ENCODE measurements at places on chromosomes 7 and 10. TPM values are rescaled to one million over a fixed set of nuclear protein-coding genes. Genes with fewer than 3 reads are reported as not detected.

TFR2 gene
- total RNA-seq: 13.2 TPM

RSU1 gene
- total RNA-seq: 37.6 TPM

CDK1 gene
- total RNA-seq: 0.56 TPM

SYT15B gene
- total RNA-seq: 0.76 TPM

PDE1C gene
- 71.8 TPM for total RNA-seq

ST8SIA6 gene
- total RNA-seq: 3.2 TPM

ERVW-1 gene
- not detected for total RNA-seq

NXPH1 gene
- 16.6 TPM for total RNA-seq

LRRC61 gene
- total RNA-seq: 9.3 TPM

DNA sequence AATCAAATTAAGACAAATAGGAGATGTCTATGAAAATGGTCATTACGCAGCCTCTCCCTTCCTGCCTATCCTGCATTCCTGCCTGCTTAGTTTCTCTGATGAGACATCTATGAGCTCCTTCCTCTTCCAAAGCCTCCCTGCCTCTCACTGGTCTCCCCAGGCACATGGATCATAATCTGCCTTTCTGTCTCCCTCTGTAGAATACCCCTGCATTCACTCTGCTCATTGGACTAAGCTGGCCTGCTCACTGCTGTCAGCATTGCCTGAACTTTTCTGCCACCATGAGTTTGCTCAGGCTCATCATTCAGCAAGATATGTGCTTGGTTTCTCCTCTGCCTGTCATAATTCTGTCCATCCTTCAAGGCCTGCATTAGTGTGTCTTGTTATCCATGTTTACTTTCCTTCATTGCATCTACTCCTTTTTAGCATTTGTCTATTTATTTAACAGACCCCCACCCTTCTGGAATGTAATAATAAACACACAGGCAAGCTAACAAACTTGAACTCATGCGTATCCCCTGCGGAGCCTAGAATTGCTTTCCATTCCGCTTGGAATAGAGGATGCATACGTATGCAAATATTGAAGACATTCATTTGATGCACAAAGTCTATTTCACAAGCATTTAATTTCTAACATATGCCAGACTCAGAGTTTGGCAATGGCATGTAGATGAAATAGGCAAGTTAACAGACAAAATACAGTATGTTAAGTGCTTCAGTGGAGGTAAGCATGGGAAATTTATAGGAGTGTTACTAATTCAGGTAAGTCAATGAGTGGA is 88.3 kb downstream of the PTPRZ1 start:
- DNase-seq: no peak

DNA sequence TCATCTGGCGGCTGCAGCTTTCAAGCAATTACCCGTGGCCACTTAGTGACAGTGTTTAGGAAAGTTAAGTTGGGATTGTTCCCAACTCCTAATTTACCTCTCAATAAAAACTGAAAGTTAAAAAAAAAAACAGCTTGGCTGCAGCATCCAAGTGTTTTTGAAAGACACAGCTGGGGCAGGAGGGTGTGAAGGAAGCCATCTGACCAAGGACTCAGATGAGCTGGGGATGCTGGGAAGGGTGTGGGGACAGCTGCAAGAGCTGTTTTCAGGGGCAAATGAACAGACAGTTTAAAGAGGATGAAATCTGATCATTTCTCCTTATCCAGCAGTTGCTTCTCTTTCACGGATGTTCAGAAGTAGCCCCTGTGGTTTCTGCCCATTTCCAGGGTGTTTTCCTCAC is 129.2 kb upstream of the CDCA7L start:
- DNase-seq: no peak

GRCh38 chr7:131057015-131057793 is 270.5 kb upstream of the MKLN1 start:
- no peak for DNase-seq

DNA sequence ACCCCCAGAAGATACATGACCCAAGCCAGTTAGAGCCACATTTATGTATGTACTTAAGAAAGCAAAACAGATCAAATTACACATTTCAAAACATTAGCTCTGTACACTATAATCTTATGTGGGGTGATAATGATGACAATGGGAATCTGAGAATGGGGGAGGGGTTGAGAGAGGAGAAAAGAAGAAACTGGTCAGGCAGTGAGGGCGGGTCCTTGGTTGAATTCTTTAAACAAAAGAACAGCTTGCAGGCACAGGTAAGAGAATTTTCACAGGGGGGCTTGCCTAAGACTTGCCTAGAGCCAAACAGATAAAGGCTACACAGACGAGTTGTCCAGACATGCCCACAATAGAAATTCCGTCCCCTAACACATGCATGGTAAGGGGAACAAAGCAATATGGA is 76.8 kb upstream of the PTER start:
- no peak for DNase-seq

DNA sequence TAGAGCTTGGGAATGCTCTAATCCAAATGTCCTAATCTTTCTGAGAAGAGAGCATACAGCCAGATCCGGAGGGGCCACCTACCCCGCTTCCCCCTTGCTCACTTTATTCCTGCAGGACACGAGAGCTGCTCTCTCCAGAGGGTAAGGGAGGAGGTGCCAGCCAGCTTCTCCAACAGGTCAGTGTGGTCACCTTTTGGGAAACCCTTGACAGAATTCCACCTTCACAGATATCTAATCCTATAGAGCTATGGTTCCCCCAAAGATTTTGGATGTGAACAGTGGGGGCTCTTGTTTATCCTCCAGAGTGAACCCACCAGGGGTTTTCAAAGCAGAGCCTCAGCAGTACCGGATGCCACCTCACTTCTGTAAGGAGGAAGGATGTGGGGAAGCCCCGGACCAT is 34.6 kb upstream of the C10orf90 start:
- DNase-seq: no peak

GRCh38 chr7:38819463-38819862 is 89.5 kb downstream of the VPS41 start:
- DNase-seq: no peak

DNA sequence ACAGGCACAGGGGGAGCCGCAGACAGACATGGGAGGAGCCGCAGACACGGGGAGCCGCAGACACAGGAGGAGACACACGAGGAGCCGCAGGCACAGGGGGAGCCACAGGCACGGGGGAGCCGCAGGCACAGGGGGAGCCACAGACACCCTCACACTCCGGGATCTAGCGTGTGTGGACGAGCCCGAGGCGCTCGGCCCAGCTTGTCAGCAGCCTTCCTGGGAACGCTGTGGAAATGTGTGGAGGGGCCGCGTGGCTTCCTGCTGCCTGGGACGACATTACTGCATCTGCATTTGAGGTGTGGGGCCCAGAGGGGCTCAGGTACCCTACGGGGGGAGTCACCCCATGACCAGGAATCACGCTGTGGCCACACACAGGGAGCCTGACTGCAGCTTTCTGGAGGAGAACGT is 313.2 kb downstream of the PTPRN2 start:
- DNase-seq: no peak

DNA sequence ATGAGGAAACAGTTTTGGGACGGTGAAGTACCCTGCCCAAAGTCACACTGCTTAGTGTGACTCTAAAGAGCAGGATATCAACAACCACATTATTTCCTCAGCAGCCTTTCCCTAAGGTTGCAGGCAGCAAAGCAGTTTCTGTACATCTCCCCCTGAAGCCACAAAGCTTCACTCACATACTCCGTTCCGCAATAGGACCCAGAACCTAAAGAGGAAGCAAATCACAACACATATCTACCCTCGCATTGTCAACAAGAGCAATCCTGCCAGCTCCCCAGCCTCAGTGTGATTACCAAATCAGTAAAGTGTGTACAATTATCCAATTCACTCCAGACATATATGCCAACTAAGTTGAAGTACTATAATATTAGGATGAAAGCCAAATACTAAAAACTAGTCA is 30.8 kb downstream of the VAX1 start:
- DNase-seq: no peak

GRCh38 chr7:69889338-69889975 is 291.2 kb downstream of the AUTS2 start:
- no peak for DNase-seq

DNA sequence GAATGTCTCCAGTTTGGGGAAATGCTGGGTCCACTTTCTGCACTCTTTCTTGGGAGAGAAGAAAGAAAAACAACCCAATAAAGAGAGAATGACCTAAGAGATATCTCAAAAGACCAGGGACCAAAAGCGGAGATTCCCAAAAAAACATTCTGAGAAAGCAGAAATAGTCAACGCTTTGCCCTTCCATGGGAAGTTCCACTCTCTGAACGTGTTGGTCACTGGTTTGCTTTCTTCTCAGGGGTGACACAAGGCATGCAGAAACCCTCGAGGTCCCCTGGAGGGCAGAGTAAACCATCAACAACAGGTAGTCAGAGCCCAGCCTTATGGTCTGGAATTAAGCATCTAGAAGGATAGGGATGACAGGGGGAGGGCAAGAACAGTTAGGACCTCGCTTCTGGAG is 26.2 kb upstream of the AOAH start:
- no peak for DNase-seq

DNA sequence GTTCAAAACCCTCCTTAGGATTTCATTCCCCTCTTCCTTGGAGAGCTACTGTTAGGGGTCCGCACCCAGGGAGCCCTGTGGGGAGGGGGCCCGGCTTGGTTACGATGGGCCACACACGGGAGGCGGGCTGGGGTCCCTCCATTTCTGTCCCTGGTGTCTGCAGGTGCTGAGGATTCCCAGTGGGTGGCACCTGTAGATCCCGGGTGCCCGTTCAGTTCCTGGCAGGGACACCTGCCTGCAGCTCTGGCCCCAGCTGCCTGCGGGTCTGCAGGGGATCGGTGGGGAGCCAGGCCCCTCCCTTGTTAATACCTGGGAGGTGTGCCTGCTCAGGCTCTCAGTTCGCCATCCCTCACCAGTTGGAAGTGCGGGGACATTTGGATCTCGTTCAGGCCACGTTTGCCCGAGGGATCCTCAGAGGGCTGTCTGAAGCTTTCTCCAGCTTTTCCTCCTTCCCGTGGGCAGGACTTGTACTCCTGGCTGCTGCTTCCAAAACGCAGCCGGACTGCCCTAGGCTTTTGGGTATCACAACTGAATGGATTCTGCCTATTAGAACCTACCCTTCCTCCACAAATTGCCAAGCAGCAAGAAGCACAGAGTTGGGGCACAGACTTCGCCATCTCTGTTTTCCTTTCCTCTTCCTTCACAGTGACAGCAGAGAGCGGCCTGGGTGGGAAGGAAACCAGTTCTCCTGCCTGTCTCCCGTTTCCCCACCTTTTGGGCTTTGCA is 22.3 kb upstream of the IL15RA start:
- DNase-seq: no peak

DNA sequence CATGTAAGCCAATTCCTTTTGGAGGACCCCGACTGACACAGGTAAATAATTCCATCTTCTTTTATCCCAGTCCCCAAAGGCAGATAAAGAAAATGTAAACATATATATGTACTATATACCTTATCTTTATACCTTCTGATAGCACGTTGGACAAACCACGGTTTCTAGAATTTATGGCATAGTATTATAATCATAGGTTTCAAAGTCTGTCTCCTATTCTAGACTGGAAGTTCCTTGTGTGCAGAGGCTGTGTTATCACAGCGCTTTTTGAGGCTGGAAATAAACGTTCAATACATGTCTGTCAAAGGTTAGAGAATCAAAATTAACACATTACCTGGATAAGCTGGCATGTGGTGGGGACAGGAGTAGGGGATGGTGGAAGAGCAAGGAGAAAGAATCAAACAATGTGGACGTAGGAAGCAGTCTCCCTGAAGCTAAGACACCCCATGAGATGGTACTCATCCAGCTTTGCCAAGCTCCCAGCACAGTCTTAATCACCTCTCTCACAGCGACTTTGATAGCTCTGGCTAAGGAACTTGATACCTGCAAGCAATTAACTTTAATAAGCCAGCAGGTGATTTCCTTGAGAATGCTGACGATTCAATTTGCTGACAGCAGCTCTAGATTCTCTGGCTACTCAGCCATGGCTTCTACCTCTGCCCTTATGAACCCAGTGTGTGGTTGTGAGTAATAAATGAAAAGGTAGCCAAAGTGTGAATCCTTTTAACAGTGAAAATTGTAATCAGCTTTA is 208.4 kb upstream of the LRRTM3 start:
- DNase-seq: no peak

DNA sequence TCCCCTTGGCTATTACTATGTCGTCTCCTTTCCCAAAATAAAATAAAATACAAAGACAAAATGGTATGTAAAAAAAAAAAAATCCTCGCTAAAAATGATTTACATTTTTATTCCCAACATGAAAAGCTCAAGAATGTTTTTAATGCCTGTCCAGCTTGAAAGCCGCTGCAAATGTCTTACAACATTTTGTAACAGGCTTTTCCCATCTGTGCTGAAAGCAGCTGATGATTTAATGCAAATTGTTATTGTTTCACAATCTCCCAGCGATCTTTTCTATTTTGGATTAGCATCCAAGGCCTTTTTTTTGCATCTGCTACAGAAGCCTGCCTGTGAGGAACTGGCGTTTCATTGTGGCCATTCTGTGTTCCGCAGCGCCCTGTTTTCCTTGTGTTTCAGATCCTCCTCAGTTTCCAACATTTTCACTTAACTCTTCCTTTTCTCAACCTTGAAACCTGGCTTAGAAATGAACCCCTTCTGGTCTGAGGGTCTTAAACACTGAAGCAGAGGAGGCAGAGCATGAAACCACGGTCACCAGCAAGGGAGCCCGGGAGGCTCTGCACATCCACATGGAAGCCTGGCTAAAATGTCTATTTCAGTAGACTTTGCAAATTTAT is 712.1 kb downstream of the PARD3 start:
- no peak for DNase-seq

Measured in dorsolateral prefrontal cortex (tissue), 122 donors.